ENCODE measurements at places on chromosomes 2 and 18. TPM values are rescaled to one million over a fixed set of nuclear protein-coding genes. Genes with fewer than 3 reads are reported as not detected.

- no peak for DNase-seq
These were observed 65.4 kb downstream of the DOCK10 start for GRCh38 chr2:224976629-224977525.

POTEE gene
- total RNA-seq: not detected

GRCh38 chr2:175811971-175812370, 190.1 kb downstream of the LNPK start:
- DNase-seq: no peak

GRCh38 chr2:24214880-24215279, 40.0 kb downstream of the FAM228A start:
- no peak for DNase-seq

DNA sequence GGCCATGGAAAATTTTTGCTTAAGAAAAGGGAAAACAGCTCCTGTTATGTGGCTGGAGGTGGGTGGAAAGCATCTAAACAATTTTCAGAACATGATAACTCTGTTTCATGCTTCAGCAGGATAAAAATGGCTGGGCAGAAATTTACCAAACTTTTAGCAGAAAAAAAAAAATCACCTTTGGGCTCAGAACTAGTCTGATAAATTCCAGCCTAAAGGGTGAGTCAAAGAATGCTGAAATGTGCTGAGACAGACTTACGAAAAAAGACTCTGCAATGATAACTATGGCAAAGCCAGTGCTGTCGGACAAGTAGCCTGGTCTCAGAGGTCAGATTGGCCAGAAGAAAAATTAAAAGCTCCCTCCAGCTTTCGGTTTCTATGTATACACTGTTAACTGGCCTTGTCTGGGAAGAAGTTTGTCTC, 123.6 kb downstream of the LRATD1 start:
- no peak for DNase-seq

DNA sequence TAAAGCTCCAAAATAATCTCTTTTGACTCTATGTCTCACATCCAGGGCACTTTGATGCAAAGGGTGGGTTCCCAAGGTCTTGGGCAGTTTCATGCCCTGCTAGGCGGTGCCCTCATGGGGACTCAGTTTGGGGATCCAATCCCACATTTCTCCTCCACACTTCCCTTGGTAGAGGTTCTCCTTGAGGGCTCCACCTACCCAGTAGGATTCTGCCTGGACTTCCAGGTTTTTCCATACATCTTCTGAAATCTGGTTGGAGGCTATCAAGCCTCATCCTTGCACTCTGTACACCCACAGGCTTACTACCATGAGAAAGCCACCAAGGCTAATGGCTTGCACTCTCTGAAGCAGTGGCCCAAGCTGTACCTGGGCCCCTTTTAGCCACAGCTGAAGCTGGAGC, 49.8 kb upstream of the ERMN start:
- DNase-seq: no peak

MAPRE3 gene
- total RNA-seq: 52.4 TPM

TMEM198 gene
- 1.7 TPM for total RNA-seq

- DNase-seq: no peak
These were observed 12.3 kb downstream of the MAP3K20 start for GRCh38 chr2:173087793-173088496.

FABP1 gene
- total RNA-seq: not detected

GRCh38 chr2:166464187-166464586, 29.9 kb downstream of the SCN7A start:
- no peak for DNase-seq

- DNase-seq: no peak
These were observed 226.3 kb downstream of the NBAS start for GRCh38 chr2:15334644-15335326.

- DNase-seq: no peak
These were observed 84.9 kb downstream of the MOGAT1 start for GRCh38 chr2:222756362-222756831.

GPR45 gene
- not detected for total RNA-seq

DNA sequence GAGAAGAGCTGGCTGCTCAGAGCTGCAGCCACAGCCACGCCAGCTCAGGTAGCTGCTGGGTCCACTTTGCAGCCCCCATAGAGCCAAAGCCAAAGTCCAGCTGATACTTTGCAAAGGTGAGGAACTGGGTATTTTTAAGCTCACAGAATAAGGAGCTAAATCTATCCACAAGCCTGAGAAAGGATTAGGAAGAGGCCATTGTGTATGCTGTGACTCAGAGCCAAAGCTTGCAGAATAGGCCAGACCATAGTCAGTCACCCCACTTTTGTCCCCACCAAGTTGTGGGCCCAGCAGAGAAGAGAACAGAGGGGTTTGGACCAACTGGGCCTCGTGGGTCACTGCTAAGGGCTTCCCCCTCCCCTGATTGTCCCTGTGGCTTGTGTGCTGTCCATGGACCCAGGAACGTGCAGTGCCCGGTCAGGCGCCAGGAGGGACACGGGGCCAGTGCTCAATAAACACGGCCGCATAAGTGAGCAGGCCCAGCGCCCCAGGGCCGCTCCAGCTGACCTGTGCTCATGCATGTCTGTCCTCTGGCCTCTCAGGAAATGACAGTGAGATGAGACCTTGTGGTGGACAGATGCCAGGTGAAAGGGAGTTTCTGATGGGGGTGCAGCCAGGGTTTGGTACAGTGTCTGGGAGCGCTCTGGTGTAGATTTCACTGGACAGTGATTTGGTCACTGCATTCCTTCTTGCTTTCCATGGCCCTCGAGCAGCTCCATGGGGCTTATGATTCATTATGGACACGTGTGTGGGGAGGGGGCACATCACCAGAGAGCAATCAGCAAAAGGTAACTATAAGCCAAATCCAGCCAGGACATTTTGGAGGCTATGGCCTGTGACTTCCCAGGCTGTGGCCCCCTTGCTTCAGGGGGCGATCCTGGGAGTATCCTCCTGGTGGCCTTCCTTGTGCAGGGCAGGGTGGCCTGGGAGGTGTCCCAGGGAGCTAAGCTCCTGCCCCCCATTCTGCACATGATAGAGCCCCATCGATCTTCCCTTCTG, 31.3 kb downstream of the MAL start:
- no peak for DNase-seq

GKN2 gene
- total RNA-seq: not detected

GRCh38 chr2:58357521-58357920, 116.4 kb upstream of the FANCL start:
- DNase-seq: no peak

GRCh38 chr18:46627136-46627535, 29.9 kb downstream of the LOXHD1 start:
- no peak for DNase-seq

XDH gene
- not detected for total RNA-seq

- no peak for DNase-seq
These were observed 486.4 kb downstream of the DSC3 start for GRCh38 chr18:30556112-30556511.

DNA sequence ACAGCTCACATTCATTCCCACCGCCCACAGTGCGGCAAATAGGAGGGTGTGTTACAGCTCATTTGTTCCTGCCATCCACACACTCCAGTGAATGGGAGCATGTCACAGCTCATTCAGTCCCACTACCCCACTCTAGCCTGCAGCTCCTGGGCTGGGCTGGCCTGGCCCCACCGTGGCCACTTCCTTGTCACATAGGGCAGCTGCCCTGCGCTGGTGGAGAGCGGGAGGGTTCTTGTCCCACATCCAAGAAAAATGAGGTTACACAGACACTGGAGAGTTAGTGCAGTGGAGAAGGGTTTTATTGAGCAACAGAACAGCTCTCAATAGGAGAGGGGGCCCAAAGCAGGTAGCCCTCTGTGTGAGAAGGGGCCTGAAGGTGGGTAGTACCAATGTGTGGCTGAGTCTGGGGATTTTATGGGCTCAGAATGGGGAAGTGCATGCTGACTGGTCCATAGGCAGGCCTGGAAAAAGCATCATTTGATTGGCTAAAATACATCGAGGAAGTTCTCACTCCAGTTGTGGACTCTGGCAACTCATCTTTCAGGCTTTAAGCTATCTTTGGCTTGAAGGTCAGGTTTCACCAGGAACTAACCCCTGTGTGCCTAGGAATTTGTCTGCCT, 249.7 kb downstream of the ETAA1 start:
- no peak for DNase-seq

CNTNAP5 gene
- total RNA-seq: not detected

DNA sequence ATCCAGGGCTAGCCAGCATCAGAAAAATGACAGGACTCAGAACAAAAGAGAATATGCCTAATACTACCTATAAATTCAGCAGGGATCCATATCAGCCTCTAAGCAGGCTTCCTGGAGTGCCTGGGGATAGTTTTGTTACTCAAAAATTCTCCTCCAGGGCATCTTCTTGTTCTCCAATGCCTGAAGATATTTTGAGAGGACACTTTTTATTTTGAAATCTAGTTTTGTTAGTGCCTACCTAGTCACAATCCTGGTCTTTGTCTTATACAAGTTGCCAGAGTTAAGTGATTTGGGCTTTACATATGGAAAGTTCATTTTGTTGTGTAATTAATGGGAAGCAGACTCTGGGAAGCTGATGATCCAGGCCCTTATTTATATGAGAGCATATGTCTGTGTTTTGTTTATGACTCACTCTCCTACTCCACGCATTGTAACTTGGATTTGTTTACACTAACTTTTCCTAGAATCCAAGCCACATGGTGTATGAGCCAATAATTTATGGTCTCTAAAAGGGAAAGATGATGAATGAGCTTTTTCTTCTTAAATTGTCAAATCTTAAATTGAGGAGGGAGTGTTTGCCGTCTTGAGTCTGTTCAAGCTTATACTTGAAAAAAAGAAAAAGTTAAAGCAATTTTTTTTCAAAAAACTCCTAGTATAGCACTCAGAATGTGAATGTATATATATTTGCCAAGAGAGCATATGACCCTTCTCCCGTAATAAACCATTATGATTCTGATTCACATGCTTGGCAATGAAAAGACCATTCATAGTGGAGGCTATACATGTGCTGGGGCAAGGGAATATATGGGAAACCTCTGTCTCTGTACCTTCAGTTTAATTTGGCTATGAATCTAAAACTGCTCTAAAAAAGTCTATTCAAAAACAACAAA, 370.3 kb downstream of the SETBP1 start:
- DNase-seq: no peak

DNA sequence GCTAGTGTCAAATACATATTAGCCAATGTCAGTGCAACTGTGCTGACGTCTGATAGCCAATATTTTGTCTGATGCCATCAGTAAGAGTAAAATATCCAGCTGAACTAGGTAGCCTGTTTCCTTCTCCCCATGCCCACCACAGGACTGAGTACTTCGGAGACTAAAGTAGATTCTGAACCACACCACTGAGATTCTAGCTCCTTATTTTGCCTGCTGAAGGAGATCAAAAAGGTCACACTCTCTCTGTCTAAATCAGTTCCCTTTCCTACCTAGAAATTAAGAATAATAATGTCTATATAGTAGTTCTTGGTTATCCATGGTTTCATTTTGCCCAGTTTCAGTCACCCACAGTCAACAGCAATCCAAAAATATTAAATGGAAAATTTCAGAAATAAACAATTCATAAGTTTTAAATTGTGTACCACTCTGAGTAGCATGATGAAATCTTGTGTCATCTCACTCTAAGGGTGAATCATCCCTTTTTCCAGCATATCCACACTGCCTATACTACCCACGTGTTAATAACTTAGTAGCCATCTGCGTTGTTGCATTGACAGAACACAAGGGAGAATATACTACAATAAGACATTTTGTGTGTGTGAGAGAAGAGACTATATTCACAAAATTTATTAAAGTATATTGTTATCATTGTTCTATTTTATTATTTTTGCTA, 1043.3 kb upstream of the PIK3C3 start:
- no peak for DNase-seq

- DNase-seq: no peak
These were observed 34.4 kb downstream of the SKA1 start for GRCh38 chr18:50409236-50409635.

DNA sequence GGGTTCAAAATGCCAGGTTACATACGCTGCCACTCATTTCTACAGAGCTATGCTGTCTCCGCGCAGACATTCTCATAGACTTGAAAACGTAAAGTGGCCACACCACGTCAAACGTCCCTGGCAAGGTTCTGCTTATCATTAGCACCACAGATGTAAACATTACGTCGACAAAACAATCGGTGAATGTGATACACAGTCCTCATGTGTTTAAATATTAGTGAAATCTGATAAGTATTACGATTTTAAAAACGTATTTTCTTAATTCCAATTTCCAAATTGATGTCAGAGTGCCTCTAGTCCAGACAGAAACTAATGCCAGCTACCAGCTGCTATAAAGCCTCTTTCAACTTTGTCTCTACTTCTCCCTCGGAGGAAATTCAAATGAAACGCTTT, 1.2 kb downstream of the STK17B start:
- no peak for DNase-seq

DNA sequence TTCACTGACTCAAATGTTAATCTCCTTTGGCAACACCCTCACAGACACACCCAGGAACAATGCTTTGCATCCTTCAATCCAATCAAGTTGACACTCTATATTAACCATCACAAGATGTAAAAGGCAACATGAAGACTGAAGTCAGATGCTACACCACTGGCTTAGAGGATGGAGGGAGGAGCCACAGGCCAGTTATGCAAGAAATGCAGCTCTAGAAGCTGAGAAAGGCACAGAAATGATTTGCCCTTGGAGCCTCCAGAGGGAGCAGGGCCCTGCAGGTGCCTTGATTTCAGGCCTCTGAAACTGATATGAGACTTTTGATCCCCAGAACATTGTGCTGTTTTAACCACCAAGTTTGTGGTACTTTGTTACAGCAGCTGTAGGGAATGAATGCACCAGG, 276.3 kb downstream of the KCNS3 start:
- DNase-seq: no peak

EFR3B gene
- 4.2 TPM for total RNA-seq

- DNase-seq: no peak
These were observed 3.8 kb downstream of the SEC11C start for GRCh38 chr18:59143441-59143840.

DNA sequence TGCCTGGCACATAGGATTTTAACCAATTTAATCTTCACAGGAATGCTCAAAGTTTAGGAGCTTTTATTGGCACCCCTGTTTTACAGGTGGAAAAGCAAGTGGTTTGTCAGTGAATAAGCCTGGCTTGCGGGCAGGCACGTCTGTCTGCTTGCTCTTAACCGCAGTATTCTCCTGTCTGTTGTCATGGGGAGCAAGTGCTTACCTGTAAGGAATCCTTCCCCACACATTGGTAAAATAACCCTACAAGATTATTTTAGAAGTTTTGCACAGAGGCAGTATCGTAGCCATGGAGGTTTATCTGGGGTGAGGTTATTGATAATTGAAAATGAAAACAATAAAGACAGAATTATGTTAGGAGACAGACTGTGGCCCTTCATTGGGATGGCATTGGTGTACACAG, 174.9 kb downstream of the AGAP1 start:
- no peak for DNase-seq

- no peak for DNase-seq
These were observed 205.9 kb upstream of the STK17B start for GRCh38 chr2:196376984-196377877.

DNA sequence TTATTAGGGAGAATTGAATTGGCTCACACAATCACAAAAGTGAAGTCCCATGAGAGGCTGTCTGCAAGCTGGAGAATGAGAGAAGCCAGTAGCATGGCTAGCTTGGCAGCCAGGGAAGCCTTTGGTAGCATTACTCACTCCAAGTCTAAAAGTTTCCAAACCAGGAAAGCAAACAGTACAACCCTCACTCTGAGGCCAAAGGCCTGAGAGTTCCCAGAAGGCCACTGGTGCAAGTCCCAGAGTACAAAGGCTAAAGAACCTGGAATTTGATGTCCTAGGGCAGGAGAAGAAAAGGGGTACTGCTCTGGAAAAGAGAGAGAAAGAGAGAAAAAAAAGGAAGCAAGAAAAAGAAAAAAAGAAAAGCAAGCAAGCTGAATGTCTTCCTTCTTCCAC, 318.2 kb downstream of the RND3 start:
- peak; percentile 42 for DNase-seq
